IMR-90 (cell line): ENCODE measurements at places on chromosomes 3 and 15. TPM values are rescaled to one million over a fixed set of nuclear protein-coding genes. Genes with fewer than 3 reads are reported as not detected.

The AADACL2 gene
- not detected in 2 replicates for polyA plus RNA-seq

GRCh38 chr15:77195586-77195985 is 124.7 kb upstream of the TSPAN3 start:
- no peak for DNase-seq

The LRIG1 gene
- polyA plus RNA-seq, result 55.9 and 62.8 TPM in 2 replicates

The IMPG2 gene
- polyA plus RNA-seq, result 0.06 and 0.10 TPM in 2 replicates

GRCh38 chr3:55749036-55749435 is 261.9 kb upstream of the WNT5A start:
- DNase-seq, result no peak

The AGBL1 gene
- not detected in 2 replicates for polyA plus RNA-seq

The VWA5B2 gene
- not detected in 2 replicates for polyA plus RNA-seq
